ENCODE measurements at places on chromosomes 13 and 19.
A peak's percentile ranks its signal among the peaks of the same experiment; 100 is the strongest.

GRCh38 chr13:33217256-33217655, 68.3 kb downstream of the STARD13 start:
- no peak for DNase-seq

GRCh38 chr13:68748038-68748437, 1359.6 kb upstream of the ATXN8OS start:
- DNase-seq, result no peak

- DNase-seq, result no peak
These were observed 54.5 kb downstream of the RCBTB2 start for GRCh38 chr13:48478391-48478790.

GRCh38 chr13:114126789-114127472, 5.5 kb downstream of the RASA3 start:
- no peak for DNase-seq

- no peak for DNase-seq
These were observed 112.1 kb downstream of the ZIC5 start for GRCh38 chr13:99859178-99860177.

- DNase-seq, result no peak
These were observed 44.2 kb downstream of the MBNL2 start for GRCh38 chr13:97266332-97266731.

GRCh38 chr19:3986260-3987041, 1.2 kb upstream of the EEF2 start:
- peak; percentile 69 for DNase-seq

GRCh38 chr19:525029-525428, 6.5 kb upstream of the CDC34 start:
- no peak for DNase-seq

DNA sequence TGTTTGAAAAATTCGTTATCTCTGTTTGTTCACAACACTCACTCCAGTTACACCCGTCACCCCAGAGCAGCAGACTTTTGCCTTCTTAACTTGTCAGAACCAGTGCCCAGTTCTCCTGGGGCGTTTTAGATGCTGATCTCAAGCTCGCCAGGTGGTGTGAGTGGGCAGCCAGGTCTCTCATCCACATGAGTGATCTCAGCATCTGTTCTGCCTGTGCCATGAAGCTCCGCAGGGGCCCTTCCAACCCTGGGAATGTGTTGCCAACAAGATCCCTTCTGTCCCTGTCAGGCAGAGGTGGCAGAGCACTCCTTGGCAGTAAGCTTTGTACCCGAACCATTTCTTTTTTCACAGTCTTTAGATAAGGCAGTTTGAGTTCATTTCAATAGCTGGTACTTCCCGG, 896.5 kb downstream of the UQCRFS1 start:
- peak; percentile 94 for DNase-seq

GRCh38 chr19:31289976-31290375, 59.3 kb downstream of the TSHZ3 start:
- no peak for DNase-seq

GRCh38 chr13:97976610-97977521, 23.4 kb downstream of the IPO5 start:
- no peak for DNase-seq

- no peak for DNase-seq
These were observed 13.3 kb downstream of the MKNK2 start for GRCh38 chr19:2037651-2038255.

GRCh38 chr19:11012507-11012906, 51.7 kb downstream of the SMARCA4 start:
- no peak for DNase-seq

DNA sequence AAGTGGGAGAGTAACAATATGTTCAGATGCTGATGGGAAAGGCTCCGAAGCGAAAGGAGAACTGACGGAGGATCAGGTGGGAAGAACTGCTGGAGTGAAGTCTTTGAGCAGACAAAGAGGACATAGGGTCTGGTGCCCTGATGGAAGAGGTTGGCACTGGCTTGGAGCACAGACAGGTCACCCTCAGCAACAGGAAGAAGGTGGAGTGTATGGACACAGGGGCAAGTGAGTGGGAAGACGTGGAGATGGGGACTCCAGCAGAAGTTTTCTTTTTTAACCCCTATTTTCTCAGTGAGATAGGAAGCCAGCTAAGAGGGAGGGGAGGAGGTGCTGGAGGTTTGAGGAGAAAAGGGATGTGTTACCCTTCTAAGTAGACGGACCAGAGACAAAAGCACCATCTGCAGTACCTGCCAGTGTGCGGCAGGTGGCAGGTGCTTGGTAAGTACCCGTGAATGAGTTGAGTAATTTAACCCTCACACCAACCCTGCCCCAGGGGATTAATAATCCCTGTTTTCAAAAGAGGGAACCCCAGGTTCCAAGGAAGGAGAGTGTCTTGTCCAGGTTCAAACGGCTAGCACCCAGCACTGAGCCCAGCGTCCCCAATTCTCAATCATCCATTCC, 11.2 kb downstream of the HAS1 start:
- DNase-seq, result no peak

DNA sequence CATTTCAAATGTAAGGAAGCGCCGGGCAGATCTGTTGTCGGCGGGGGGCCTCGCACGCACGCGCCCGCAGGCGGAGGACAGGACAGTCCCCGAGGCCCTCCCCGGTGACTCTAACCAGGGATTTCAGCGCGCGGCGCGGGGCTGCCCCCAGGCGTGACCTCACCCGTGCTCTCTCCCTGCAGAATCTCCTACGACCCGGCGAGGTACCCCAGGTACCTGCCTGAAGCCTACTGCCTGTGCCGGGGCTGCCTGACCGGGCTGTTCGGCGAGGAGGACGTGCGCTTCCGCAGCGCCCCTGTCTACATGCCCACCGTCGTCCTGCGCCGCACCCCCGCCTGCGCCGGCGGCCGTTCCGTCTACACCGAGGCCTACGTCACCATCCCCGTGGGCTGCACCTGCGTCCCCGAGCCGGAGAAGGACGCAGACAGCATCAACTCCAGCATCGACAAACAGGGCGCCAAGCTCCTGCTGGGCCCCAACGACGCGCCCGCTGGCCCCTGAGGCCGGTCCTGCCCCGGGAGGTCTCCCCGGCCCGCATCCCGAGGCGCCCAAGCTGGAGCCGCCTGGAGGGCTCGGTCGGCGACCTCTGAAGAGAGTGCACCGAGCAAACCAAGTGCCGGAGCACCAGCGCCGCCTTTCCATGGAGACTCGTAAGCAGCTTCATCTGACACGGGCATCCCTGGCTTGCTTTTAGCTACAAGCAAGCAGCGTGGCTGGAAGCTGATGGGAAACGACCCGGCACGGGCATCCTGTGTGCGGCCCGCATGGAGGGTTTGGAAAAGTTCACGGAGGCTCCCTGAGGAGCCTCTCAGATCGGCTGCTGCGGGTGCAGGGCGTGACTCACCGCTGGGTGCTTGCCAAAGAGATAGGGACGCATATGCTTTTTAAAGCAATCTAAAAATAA, 18.2 kb downstream of the IL17D start:
- DNase-seq, result no peak

GRCh38 chr13:113022391-113022744, 53.4 kb downstream of the MCF2L start:
- DNase-seq, result no peak

DNA sequence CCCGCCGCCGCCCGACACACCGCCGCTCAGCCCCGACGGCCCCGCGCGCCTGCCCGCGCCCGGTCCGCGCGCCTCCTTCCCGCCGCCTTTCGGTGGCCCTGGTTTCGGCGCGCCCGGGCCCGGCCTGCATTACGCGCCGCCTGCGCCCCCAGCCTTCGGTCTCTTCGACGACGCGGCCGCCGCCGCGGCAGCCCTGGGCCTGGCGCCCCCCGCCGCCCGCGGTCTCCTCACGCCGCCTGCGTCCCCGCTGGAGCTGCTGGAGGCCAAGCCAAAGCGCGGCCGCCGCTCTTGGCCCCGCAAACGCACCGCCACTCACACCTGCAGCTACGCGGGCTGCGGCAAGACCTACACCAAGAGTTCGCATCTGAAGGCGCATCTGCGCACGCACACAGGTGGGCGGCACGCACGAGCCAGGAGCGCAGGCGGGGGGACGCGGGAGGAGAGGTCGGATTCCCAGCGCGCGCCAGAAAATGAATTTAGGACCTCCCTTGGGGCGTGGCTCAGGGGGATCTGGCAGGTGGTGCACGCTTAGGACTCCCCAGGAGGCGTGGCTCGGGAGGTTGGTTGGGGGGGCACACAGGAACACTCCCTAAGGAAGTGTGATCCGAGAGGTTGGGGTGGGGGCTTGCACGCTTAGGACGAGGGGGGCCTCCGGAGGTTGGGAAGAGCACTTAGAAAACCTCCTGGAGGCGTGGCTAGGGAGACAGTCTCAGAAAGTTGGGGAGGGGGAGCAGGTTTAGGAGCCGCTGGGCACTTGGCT, 1.2 kb downstream of the KLF2 start:
- DNase-seq, result no peak

- no peak for DNase-seq
These were observed 2776.3 kb downstream of the PCDH9 start for GRCh38 chr13:64453831-64454230.

DNA sequence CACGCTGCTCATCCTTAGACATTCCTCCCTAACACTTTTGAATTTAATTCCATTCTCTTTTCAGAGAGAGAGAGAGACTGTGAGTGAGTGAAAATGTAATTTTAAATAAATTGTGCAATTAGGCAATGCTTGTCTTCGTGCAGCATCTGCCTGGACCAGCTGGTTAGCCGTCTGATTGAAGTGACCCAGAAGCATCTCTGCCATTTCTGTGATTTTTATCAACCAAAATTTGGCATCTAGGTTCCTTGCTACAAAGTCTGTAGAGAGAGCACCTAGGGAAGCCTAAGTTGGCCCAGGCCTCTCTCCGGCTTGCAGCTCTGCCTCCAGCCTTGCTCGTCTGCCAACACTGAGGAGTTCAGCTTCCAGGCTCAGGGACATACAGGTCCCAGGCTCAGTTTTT, 138.6 kb upstream of the GPR12 start:
- no peak for DNase-seq

GRCh38 chr19:1773184-1773583, 19.9 kb downstream of the ONECUT3 start:
- no peak for DNase-seq

GRCh38 chr19:50719119-50719435, 525 bp downstream of the SHANK1 start:
- DNase-seq, result no peak

- no peak for DNase-seq
These were observed 221.8 kb downstream of the OXGR1 start for GRCh38 chr13:96772426-96772825.

DNA sequence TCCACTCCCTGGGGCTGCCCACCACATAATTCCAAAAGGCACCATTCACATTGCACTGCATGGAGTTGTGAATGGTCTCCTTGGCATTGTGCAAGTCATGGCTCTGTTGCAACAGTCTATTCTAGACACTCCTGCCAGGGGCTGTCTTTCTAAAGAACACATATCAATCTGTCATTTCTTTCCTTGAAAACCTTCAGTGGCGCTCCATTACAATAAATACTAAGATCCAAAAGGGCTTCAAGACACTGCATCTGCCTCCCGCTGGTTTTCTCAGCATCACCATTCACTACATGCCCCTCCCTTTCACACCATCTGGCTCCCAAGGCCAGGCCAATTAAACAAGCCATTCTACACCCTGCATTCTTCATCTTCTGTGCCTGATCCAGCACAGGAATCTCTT, 32.2 kb upstream of the TM9SF2 start:
- peak; percentile 75 for DNase-seq

DNA sequence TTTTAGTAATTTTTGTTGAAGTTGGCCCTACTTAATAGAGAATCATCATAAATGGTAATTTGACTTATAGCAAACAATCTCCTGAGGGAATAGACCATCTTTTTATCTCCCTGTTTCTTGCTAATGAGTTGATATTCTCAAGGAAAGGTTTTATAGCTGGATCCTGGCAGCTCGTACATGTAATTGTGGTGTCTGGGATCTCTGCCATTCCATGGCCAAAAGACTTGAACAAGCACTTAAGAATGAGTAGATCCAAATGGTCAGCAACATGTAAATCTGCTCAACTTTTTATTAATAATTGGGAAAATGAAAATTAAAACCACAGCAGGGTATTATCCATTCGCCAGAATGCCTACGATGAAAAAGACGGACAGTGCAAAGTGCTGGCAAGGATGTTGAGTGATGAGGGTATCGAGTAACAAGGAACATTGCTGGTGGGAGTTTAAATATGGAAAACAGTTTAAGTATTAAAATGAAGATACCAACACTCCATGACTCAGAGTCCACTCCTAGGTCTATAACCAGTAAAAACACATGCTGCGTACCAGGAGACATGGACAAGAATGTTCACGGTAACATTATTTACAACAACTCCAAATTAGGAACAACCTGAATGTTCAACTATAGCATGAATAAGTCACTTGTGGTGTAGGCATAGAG, 5.1 kb upstream of the GPR18 start:
- DNase-seq, result no peak

- DNase-seq, result no peak
These were observed 1076.2 kb downstream of the UQCRFS1 start for GRCh38 chr19:28136796-28137195.

DNA sequence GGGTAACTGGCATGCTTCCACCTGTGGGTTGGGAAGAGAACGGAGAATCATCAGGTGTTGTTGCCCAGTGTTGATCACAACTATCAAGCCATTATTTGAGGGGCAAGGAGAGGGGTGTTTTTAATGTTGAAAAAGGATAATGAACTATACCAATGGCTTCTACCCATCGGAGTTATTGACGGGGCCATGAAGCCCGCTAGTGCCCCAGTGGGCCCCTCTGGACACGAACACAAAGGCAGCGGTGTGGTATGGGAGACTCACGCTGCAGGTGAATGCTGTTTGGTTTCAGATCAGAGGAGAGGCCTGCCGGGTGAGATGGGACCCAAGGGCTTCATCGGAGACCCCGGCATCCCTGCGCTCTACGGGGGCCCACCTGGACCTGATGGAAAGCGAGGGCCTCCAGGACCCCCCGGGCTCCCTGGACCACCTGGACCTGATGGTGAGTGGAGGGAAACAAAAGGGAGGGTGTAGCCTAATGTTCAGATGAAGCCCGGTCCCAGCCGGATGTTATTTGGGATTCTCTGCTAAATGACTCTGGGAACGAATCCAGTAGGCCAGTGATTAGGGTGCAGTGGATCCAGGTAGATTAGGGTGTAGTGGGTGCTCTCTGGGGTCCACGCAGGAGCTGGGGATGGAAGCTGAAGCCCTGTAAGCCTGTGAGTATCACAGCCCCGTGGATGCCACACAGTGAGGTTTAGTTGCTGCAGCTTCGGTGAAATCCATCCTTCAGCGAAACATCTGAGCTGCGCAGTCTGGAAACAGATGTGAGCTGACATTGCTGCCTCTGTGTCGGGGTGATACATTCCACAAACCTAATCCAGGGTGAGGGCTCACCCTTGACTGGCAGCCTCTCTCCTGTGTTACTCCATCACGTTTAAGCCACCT, 111.3 kb downstream of the RAB20 start:
- DNase-seq, result no peak

- DNase-seq, result no peak
These were observed 25.4 kb downstream of the CHST8 start for GRCh38 chr19:33647146-33647545.
